Putamen (tissue), 1 donor: ENCODE measurements at places on chromosomes 13 and 19.

DNA sequence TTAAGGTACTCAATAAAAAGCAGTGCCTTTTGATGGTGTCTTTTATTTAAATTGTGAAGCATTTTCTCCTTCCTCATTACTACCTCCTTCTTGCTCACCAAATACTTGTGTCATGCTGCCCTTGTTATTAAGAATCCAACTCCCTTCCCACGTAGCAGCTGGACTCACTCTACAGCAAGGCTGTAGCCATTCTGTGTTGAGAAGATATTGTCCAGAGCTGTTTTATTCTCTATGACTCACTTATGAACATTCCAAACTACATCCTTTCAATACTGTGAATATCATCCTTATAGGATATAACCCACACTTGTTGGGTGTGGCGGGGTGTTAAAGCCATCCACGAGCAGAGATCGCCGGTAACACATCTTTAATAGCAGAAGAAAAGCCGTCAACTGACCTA is 1671.5 kb upstream of the SLC10A2 start:
- no peak for DNase-seq

DNA sequence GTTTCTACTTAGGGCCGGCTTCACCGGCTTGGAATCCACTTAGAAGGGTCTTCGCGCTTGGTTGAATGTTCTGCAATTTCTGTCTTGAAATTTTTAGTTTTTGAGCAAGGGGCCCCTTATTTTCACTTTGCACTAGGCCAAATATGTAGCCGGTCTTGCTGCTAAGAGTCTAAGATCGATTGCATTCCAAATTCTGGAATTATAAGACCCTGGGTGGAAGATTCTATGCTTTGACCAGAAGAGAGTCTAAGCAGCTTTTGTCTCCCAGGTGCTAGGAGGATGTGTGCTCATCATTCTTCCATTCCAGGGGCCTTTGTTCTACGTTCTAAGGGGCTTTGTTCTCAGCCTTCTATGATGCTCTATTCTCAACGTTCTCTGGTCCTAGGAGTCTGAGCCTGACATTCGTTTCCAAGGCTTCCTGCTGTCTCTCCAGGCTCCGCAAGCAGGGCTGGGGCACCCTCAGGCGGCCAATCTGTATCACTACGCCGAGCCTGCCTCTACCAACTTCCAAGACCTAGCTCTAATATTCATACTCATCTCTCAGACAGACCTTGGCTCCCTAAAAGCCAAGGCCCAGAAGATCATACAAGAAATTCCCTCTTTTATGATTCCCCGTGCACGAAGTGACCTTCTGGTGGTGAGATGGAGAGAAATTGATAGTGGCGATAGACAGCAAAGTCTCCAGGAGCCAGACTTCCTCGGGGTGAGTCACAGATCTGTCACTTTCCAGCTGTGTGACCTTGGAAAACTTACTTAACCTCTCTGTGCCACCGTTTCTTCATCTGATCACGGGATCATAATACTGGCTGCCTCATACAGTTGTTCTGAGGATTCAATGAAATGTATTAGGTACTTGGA is 982 bp upstream of the DACT3 start:
- DNase-seq, result peak; percentile 96

DNA sequence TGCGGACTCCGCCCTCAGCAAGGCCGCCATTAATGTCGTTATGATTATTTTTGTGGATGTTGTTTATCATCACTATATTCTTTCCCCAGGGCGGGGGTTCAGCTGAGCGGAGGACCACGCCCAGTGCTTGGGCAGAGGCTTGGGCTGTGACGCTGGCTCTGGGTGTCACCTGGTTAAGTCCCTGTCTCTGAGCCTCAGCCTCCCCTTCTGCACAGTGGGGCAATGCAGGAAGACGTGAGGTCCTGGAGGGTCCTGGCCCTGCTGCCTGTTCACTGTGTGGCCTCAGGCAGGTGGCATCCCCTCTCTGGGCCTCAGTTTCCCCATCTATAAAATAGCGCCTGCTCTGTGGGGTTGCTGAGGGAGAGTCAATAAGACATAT is 32.5 kb downstream of the NFIC start:
- no peak for DNase-seq

- peak; percentile 58 for DNase-seq
These were observed 39.6 kb downstream of the LTBP4 start for GRCh38 chr19:40640744-40641143.

- no peak for DNase-seq
These were observed 655.5 kb downstream of the PCDH9 start for GRCh38 chr13:66574606-66575005.
